ENCODE measurements at places on chromosomes 4 and X.

DNA sequence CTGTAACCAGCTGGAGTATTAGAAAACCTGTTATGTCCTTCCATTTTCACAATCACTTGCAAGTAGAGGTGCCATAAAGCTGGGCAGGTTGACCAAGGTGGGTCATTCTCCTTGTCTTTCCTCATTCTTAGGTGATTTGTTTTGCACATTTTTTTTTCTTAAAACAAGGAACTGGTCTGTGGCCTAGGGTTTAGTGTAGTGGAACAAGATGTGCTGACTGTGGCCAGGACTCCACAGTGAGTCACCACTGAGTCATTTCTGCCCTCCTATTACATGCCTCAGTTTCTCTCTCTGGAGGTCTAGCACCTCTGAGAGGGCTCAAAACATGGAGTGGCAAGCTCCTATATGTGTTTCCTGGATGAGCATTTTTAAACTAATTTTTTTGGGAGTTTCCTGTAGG, 355.9 kb downstream of the GPM6A start:
- no peak for DNase-seq

- DNase-seq: no peak
These were observed 21.3 kb downstream of the NOCT start for GRCh38 chr4:139036885-139037284.

- peak; percentile 74 for DNase-seq
These were observed 645 bp downstream of the APLN start for GRCh38 chrX:129653971-129654651.

DNA sequence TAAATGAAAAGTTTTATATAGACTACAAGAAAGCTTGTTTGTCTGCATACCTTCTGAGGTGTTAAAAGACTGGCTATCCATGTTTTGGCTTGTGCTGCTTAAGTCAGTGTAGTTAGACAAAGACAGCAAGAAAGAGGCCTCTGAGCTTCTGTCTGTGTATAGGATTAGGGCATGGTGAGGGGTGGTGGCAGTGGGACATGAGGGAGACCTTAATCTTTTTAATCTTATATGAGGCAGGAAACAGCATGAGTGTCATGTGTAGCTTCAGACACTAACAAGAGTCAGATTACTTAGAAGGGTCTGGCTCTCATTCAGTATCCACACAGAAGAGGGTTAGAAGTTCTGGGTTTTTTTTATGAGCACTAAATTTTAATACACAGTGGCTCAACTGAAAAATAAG, 213.3 kb downstream of the GABRG1 start:
- no peak for DNase-seq

DNA sequence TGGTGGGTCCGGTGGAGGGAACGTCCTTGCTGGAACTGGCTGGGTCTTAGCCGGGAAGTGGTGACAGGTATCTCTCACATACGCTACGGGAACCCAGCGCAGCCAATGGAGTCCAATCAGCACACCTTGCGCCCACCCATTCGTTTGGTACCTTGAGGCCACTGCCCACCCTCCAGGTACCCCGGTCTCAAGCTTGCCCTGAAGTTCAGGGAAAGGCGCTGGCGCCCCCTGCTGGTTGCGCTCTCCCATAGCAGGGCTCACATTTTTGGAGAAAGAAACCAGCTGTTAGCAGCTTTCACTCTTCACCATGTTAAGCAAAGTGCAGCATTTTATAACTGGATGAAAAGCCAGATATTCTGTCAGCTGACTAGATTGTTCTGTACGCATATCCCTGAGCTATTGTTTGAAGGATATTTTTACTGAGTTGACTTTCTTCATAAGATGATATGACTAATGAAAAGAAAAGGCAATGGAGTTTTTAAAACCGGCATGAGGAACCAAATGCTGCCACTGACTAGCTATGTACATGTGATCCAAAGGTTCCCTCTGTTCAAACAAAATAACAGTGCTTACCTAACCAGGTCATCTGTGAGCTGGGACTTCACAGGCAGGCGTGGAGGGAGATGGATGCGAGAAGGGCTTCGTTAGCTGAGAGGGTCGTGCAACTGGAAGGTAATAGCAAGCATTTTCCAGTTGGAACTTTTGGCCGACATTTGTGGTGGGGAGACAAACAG, 43.7 kb downstream of the OTOP1 start:
- peak; percentile 21 for DNase-seq

DNA sequence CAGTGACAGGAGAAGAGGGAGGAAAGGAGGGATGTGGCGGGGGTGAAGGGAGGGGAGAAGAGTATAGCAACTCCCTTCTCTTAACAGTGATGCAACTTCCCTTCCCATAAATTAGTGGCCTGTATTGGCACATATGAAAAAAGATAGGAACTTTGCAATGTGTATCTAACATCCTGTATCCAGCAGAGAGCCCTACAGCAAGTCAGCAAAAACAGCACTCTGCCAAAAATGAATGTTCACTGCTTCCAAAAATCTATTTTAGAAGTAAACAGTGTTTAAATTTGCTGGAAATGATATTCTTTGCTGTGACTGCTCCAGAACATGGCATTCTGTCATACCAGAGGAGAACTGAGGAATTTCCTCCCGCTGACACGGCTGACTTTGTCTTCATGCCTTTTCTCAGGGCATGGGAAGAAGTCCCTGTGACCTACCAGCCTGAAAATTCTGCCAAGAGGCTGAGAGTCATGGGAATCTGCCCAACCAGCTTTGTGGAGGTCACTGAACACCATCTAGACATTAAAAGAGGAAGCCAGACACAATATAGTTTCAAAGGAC, 343.4 kb upstream of the RASGEF1B start:
- DNase-seq: no peak

DNA sequence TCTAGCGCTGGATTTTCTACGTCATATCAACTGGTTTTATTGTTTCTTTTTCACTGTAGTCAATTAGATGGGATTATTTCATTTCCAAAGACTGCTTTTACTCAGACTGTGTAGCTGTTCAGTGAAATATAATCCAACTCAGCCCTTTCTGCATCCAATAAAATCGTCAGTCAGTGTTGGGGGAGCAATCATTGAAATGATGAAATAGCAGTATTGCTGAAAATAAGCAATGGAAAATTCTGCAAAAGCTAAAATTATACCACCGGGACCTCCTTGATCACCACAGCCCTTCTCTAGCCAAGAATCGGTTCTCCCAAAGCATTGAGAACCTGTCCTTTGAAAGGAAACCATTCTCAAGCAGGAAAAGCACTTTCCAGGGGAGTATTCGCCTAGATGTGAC, 243.1 kb upstream of the TENM3 start:
- no peak for DNase-seq

DNA sequence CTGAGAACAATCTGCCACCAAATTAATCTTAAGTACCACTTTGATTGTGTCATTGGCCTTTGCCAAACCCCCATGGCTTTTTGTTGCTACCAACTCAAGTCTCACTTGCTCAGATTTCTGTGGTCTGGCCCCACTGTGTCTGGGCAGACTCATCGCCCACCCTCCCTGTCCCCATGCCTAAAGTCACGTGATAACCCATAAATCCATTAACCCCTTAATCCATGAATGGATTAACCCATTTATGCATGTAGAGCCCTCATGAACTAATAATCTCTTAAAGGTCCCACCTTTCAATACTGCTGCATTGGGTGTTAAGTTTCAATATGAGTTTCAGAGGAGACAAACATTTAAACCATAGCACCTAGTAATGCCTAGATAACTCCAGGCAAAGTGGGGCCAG, 78.5 kb upstream of the BLTP1 start:
- DNase-seq: no peak

GRCh38 chr4:81785338-81785737, 313.6 kb upstream of the RASGEF1B start:
- DNase-seq: no peak

- no peak for DNase-seq
These were observed 115.2 kb downstream of the FAM53A start for GRCh38 chr4:1568855-1569460.

DNA sequence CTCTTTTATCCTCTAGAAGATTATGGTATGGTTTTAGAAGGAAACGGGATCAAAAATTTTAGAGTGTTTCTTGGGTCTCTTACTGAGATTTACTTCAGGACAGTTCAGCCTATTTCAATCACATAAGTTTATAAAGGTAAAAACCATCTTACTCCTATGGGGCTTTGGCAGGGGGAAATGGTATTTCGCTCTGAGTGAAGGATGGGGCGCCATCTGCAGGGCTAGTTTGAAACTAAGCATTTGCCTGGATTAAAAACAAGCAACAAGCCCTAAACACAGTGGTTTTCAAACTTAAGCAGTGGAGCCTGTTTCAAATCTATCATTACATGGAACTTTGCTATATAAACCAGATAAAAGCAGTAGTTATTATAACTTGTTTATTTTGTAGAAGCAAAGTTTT, 361.5 kb upstream of the FMR1 start:
- peak; percentile 1 for DNase-seq

- no peak for DNase-seq
These were observed 32.2 kb downstream of the FNIP2 start for GRCh38 chr4:158801066-158801465.

DNA sequence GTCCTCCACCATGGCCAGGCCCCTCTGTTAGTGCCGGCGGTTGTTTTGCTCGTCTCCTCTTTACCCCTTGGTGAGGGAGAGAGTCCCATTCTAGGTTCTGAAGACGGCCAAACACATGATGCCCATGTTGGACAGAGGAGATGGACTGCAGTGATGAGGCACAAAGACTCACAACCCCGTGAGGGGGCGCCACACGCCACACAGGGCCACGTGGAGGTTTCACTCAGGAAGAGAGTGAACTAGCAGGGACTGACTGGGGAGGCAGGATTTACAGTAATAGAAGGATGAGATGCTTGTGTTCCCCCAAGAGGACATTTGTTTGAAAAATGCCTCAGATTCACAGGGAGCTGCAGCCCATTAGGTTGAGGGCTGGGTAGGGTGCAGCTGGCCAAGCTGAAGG, 655.3 kb upstream of the FRG1 start:
- no peak for DNase-seq

- DNase-seq: no peak
These were observed 82.1 kb downstream of the PPP2R2C start for GRCh38 chr4:6390356-6390755.

GRCh38 chrX:123731987-123732669, 724 bp downstream of the THOC2 start:
- DNase-seq: peak; percentile 44

All from SK-N-SH (cell line).